ENCODE measurements at places on chromosomes 2 and 18.

DNA sequence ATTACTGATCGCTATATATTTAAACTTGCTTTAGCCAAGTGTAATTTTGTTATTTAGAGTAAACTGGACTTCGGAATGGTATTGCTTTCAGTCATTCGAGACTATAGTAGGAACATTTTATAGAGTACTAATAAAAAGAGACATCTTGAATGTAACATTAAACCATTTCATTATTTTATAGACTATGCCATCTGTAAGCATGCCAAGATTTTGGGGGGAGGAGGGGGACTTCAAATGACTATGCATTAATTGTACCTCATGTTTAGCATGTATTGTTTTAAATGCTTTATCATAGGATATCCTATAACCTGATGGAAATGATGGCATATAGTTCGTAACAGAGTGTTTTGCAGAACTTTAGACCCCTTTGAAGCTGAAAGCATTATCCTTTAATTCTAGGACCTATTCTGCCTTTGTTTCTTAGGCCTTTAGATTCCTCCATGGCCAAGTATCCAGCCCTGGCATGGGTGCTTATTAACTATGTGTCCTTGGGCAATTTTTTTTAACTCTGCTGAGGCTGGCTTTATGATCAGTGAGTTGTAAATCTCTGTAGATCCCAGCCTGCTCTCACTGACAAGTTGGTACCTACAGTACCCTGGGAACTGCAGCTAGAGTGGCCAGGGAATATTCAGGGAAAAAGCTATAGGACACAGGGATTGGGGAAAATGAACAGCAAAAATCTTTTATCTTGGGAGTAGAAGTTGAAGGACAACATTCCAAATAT, 93.4 kb downstream of the PARD3B start:
- DNase-seq = no peak

DNA sequence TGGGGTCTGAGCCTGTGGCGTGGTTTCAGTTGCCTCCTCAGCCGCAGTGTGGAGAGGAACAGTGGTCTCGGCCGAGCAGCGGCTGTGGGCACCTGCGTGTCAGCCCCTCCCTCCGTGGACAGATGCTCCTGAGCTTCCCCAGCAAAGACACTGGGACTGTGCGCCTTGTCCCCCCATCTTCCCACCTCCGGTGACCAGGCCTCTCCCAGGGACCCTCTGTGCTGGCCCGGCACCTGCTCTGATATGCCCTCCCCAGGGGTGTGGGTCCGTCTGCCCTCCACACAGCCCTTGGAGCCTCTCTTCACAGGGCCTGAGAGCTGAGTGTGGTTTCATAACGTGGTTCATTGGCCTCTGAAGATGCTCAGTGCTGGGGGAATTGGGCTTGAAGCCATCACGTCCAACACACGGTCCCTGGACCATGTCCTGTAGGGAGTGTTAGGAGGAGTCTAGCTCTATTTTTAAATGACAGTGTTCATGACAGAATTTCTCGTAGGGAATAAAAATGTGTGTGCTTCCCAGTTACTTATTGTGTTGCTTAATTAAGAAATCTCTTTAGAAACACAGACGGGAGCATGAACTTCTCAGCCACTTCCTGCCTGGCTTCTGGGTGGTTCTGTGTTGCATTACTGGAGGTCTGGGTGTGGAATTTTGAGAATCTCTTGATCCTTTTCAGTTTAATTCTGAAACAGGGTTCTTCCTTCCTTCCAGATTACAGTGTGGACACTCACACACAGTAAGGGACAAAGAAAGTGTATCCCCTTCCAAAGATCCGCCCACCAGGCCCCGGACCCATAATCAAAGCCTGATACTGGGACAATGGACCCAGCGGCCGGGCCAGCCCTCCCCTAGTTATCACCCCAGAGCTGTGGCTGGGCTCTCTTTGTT, 110.7 kb downstream of the NFATC1 start:
- no peak for DNase-seq

GRCh38 chr2:174072069-174072468, 106.9 kb upstream of the SP3 start:
- DNase-seq = no peak

DNA sequence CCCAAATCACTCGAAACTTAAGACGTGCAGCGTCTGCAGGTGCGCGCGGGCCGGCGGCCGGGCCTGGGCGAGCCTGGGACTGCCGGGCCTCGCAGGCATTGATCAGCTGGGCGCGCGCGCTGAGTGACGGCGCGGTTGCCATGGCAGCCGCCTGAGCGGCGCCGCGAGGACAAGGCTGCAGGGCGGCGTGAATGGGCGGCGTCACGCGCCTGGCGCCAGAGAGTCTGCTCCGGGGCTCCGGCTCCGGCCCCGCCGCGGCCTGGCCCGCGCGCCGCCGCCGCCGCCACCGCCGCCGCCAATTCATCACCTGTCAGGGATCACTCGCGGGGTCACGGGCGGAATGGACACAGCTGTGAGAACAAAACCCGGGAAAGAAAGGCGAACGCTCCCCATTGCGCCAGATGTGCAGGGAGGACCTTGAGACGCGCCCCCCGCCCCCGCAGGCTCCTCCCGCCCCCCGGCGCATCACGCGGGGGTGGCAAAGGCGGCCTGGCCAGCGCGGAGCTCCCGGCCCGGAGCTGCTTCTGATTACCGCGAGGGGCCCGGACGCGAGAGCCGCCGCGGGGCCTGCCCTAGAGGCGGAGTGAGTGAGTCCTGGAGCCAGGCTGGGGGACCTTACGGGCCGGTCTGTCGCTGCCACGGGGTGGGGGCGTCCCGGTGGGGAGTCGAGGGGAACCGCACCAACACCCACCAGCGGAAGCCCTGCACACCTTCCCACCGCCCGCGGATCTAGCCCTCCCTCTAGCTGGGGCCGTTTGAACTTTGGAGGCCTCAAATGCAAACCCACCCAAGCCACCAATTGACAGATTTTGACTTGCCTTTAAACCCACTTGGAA, 2.9 kb upstream of the ID2 start:
- peak; percentile 94 for DNase-seq

DNA sequence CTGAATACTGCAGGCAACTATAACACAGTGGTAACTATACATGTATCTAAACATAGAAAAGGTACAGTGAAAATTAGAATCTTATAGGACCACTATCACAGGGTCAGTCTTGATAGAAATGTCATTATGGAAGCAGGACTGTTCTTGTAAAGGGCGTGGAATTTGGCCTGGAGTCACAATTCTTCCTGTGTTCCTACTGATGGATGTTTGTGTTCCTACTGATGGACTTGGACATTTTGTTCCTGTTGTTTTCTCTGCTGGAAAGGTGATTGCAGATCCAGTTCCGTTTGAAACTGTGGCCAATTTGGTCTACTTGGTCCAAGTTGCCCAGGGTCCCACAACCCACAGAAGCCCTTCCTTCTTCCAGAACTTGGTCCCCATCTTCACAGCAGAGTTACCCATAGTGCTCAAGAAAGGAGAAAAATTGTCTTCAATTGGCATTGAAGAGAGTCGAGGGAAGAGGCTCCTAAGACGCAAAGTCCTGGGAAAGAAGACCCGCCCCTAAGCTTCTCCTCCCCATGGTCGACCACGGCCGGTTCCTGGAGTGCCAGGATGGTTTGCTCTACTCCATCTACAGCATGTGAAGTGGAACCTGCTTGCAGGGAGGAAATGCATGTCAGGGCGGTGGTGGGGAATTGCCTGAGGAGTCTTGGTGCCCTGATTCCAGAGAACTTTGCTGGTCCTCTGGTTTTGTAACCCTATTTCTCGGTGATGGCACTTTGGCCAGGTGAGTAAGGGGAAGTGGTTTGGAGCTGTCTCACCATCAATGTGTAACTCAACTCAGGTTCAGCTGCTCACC, 102.8 kb upstream of the RAB12 start:
- no peak for DNase-seq

DNA sequence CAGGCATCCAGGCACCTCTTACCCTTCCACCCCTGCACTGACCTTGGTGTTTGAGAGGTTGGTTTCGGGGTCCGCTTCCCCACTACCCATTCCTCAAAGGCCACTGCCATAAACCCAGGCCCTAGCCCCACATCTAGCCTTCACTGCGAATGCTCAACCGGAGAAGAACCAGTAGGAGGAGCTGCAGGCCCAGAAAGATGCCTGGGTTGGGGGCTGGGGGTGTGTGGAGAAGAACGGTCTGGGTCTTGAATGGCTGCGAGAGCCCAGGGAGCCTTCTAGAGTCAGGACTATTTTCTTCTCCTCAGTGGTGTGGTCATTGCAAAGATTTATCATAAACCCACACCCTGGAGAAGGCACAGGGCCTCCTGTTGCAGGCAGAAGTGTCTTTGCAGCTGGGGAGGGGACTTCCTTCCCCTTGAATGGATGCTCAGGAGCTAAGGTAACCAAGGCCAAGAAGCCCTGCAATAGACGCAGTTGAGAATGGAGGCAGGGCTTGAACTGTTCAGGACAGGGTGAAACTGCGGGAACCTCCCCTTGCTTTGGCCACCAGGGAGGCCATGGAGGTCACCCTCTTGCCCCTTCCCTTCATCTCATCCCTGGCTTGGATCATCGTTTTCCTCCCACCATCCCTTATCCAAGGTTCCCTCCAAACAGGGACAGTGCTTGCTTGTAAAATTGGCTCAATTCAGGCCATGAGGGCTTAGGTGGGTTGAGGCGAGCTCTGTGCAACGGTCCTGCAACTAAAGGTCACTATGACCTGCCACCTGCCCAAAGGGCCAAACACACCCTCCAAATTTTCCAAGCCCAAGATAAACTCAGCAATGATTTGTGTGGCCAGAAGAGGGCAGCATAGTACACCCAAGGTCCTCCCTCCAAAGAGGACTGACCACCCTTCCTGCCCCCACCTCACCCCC, 20.9 kb downstream of the THNSL2 start:
- peak; percentile 67 for DNase-seq

DNA sequence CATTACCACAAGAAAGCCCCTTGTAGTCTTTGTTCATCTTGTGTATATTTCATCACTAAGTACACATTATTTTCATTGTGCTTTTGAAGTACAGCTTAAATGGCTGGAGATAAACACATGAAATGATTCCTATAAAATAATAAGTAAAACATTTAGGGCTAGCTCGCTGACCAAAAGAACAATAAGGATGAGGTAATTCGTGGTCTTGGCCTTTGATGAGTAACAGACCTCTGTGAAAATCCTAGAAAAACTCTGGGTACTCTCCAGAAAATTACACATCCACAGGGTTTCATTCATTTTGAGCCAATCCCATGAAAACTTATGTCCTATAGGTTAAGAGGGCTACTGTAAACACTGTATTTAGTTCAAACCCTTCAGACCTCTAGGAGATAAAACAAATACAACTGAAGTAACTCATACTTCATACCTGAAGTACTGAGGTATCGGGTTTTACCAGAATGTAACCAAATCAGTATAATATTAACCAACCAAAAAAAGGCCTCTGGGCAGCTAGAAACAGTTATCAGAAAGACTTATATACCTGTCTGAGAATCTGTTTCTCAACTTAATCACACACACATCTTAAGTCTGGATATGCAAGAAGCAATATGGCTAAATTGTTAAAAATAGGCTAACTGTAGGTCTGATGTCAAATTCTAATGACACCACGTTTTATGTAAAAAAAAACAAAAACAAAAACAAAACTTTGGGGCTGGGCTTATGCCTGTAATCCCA, 31.0 kb downstream of the CFAP36 start:
- no peak for DNase-seq

DNA sequence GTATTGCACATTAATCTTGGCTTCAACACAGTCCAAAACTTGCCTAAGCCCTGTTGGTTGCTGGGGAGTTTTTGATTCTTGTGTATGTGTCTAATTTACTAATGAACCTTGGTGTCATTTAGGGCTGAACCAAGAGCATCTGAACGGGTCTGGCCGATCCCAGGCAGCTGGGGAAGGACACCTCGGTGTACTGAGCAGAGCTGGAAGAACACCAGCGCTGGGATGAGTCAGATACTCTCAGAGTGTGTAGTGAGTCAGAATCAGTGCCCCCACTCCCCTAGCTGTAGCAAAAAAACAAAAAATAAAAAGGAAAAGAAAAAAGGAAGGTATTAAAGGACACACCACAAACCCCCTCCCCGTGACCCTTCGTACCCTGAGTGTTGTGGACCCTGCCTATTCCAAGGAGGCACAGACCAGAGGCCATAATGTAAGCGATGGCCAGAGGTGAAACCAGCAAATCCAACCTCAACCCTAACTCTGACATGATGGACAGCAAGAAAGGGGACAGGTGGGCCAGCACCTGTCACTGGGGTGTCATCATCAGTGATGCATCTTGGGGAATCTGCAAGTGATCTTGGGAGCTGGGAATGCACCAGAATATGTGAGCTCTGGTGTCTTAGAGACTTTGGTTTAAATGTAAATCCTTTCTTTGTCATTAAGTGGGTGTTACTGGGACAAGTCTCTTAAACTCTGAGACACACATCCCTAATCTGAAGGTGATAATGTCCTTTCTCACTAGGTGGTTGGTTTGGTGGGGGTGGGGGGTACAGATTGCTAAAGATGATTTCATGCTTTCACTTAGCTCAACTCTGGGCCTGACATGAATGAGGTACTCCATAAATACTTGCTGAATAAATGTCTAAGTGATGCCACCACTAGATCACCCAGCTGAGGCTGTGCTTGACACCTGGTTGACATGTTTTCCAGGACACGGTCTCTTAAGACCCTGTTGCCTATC, 34.2 kb upstream of the NCOA1 start:
- no peak for DNase-seq

DNA sequence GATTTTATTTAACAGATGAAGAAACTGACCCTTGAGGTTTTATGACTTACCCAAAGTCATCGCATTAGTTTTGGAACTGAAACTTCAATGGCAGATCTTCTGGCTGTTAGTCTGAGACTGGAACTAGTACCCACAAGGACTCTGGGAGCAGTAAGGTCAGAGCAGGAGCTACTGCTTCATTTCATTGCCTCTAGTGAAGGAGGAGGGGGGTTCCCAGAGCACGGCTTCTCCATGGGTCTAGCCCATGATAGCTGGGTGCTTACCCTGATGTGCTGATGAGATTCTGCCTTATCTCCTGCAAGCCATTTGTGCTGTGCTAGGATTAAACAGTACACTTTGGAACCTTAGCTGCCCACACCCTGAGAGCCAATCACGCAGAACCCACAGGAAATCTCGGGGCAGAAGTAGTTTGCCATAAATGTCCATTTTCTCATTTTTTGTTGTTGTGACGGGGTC, 5.4 kb upstream of the RNASEH1 start:
- DNase-seq = no peak

GRCh38 chr2:11933854-11934253, 187.4 kb downstream of the LPIN1 start:
- no peak for DNase-seq

DNA sequence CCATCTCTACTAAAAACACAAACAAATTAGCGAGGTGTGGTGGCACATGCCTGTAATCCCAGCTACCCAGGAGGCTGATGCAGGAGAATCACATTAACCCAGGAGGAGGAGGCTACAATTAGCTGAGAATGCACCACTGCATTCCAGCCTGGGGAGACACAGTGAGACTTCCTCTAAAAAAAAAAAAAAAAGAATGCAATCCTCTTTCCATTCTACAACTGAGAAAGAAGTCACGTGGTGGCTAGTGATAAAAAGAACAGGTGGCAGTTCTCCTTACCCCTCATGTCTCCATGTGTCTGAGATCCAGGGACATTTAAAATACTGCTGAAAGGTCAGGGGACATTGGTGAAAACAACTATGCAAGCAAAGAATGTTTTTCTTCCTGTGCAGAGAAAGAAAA, 24.4 kb upstream of the GPR39 start:
- peak; percentile 44 for DNase-seq

GRCh38 chr18:22302144-22302543, 115.6 kb downstream of the CTAGE1 start:
- DNase-seq = no peak

GRCh38 chr2:124039762-124040291, 14.7 kb downstream of the CNTNAP5 start:
- no peak for DNase-seq

- no peak for DNase-seq
Observed at GRCh38 chr2:202682274-202682673, 47.5 kb downstream of the FAM117B start.

GRCh38 chr2:16635791-16636699, 29.6 kb downstream of the CYRIA start:
- DNase-seq = no peak
